ENCODE measurements at places on chromosomes 4 and X. TPM values are rescaled to one million over a fixed set of nuclear protein-coding genes. Genes with fewer than 3 reads are reported as not detected.
A peak's percentile ranks its signal among the peaks of the same experiment; 100 is the strongest.

GRCh38 chr4:174215057-174215456 is 68.4 kb downstream of the FBXO8 start:
- no peak overlapping the region for H3K27ac ChIP-seq
- H3K4me3 ChIP-seq = no peak overlapping the region
- H3K27me3 ChIP-seq = peaks cover 73% of the 10 kb centered on the region
- H3K36me3 ChIP-seq = no peaks in the 10 kb centered on the region

GRCh38 chr4:76257824-76258223 is 6.3 kb downstream of the FAM47E start:
- no peaks in the 10 kb centered on the region for H3K4me1 ChIP-seq
- H3K27me3 ChIP-seq = no peaks in the 10 kb centered on the region
- no peak for DNase-seq
- no peak overlapping the region for H3K27ac ChIP-seq
- H3K36me3 ChIP-seq = no peaks in the 10 kb centered on the region

DNA sequence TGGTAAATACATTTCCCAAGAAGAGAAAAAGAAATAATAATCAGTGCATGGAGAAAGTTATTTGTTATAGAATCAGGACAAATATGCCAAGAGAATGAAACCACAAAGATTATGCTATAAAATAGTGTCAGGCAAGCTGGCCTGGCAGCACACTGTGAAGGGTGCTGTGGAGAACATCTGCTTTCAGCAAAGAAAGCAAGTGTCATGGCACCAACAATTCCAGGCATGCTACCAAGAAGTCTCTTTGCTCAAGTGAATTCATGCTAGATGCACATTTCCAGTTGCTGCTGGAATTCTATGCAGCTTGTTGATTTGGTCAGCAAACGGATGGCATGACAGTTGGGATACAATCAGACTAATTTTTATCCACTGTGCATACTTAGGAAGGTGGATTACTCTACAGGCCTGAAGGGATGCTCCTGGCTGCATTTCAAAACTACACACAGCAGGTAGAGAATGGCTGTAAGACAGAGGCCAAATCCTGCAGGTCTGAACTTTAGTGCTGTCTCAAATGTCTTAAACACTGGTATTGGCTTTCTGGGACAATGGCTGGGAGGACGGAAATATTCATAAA is 154.6 kb upstream of the FAT1 start:
- no peak overlapping the region for H3K27ac ChIP-seq
- H3K4me1 ChIP-seq = no peaks in the 10 kb centered on the region
- DNase-seq = peak; percentile 8
- H3K27me3 ChIP-seq = no peaks in the 10 kb centered on the region

DNA sequence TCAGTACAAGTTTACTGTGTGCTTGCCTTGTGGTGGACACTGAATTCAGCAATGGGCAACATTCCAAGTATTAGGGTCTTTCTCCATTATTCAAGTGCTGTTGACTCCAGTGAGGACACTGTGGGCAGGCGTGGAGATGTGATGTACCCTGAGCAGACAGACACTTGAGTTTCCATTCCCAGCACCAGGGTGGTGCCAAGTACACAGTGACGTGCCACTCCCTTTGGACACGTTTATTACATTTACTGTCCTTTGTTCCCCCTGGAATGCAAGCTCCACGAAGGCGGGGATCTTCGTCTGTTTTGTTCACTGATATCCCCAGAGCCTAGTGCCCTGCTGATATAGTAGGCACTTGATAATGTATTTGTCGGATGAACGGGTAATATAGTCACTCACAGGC is 130.6 kb upstream of the STX18 start:
- no peak for DNase-seq
- no peak overlapping the region for H3K27ac ChIP-seq
- H3K4me1 ChIP-seq = peaks cover 7% of the 10 kb centered on the region
- no peak overlapping the region for H3K4me3 ChIP-seq
- H3K36me3 ChIP-seq = no peaks in the 10 kb centered on the region

DNA sequence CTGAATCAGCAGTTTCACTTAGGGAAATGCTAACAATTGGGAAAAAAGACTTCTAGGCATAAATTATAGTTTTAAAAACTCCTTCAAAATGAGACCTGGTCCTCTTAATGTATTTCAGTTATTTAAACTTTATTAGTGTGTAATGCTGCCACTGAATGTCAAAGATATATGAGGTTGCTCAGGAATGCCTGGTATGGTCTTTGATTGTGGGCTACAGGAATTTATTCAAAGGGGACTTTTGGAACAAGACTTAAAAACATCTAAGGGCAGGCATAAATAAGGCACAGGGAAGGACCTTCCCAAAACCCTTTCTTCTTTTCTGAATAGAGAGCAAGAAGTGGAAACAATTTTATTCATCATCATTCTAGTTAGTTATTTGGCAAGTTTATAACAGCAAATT is 439.1 kb downstream of the TLL1 start:
- no peak for DNase-seq
- no peak overlapping the region for H3K27ac ChIP-seq
- H3K4me3 ChIP-seq = no peak overlapping the region
- H3K4me1 ChIP-seq = no peaks in the 10 kb centered on the region
- H3K27me3 ChIP-seq = no peaks in the 10 kb centered on the region

GRCh38 chr4:52548818-52549570 is 110.1 kb downstream of the USP46 start:
- no peak overlapping the region for H3K4me3 ChIP-seq
- H3K4me1 ChIP-seq = peaks cover 3% of the 10 kb centered on the region
- DNase-seq = peak; percentile 60
- no peaks in the 10 kb centered on the region for H3K36me3 ChIP-seq

- H3K27me3 ChIP-seq = no peaks in the 10 kb centered on the region
- H3K4me3 ChIP-seq = no peak overlapping the region
- no peaks in the 10 kb centered on the region for H3K36me3 ChIP-seq
- H3K4me1 ChIP-seq = no peaks in the 10 kb centered on the region
Observed at GRCh38 chr4:70533791-70534190, 15.4 kb downstream of the AMTN start.

BTC gene
- 54.8 TPM for total RNA-seq

RHOH gene
- total RNA-seq = 2.9 TPM

BANK1 gene
- total RNA-seq = 0.83 TPM

All from esophagus muscularis mucosa (tissue), 4 donors.